ENCODE measurements at places on chromosomes 5 and 9.

DNA sequence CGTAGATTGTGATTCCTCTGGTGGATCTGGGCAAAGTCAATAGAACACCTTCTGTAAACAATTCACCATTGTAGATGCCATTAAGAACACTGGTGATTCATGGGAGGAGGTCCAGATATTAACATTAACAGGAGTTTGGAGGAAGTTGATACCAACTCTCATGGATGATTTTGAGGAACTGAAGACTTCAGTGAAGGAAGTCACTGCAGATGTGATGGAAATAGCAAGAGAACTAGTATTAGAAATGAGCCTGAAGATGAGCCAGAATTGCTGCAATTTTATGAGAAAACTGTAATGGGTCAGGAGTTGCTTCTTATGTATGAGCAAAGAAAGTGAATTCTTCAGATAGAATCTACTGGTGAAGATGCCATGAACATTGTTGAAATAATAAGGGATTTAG, 26.9 kb downstream of the TCERG1 start:
- no peak for DNase-seq

GRCh38 chr9:117868594-117868993, 164.4 kb downstream of the TLR4 start:
- DNase-seq, result no peak

DNA sequence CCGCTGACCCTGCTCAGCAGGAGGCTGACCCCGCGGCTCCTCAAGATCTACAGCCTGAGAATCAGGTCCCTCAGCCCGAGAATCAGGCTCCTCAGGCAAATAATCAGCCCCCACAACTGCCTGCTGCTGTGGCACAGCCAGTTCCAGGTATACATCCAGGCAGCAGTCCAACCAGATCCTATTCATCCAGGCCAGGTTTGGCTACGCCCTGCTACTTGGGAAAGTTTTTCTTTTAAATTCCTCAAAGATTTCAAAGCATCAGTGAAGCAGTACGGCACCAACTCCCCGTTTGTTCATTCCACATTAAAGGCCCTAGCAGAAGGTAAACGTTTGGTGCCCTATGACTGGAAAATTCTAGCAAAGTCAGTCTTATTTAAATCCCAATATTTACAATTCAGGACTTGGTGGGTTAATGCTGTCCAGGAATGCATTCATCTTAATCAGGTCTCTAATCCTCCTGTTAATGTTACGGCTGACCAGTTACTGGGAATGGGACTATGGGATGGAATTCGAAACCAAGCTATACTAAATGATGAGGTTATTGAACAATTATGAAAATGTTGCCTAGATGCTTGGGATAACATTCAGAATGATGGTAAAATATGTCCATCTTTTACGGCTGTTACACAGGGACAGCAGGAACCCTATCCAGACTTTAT, 102.3 kb downstream of the SYK start:
- no peak for DNase-seq

DNA sequence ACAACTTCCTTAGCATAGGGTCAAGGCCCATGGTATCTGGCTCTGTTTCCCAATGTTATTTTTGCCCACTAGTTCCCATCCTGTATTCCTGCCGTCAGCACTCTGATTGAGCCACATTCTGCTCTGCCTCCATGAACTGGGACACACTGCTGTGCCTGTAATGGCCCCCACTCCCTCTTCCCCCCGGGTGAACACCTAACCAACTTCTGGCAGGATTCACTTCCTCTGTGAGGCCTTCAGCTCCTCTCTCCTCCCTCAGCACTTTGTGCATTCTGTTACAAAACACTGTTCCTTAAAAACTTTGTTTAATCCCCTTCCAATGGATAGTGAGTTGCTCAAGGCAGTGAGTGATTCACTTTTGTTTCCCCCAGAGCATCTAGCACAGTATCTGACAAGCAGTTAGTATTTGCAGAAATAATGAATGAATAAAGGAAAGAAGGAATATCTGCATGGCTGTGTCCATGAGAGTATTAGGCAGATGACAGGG, 183.6 kb downstream of the EFNA5 start:
- DNase-seq, result no peak

DNA sequence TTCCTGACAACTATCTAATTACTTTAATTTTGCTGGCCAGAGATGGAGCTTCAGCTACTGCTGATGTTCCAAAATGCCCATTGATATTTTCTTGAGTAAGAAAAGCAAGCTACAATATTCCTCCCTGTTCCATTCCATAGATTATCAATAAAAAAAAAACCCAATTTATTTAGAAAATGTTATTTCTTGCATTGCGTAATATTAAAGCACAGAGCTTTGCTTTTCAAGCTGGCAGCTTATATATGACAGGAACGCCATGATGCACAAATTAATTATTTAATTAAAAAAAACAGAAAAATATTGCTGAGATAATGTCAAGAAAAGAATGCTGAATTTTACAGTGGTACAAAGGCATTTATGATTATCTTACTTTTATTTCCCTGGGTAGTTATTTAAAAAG, 47.9 kb downstream of the TRPM3 start:
- DNase-seq, result no peak

GRCh38 chr5:82821846-82822633, 255.2 kb downstream of the TMEM167A start:
- DNase-seq, result no peak

DNA sequence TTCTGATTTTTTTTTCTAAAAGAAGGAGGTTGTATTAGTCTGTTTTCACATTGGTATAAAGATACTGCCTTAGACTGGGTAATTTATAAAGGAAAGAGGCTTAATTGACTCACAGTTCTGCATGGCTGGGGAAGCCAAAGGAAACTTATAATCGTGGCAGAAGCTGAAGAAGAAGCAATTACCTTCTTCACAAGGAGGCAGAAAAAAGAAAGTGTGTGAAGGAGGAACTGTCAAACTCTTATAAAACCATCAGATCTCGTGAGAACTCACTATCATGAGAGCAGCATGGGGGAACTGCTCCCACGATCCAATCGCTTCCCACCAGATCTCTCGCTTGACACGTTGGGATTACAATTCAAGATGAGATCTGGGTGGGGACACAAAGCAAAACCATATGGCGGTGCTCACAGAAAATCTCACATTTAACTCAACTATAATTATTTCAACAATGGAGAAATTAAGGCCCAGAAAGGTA, 27.1 kb downstream of the DPYSL3 start:
- no peak for DNase-seq
